ENCODE measurements at places on chromosomes 1 and 21. TPM values are rescaled to one million over a fixed set of nuclear protein-coding genes. Genes with fewer than 3 reads are reported as not detected.

DNA sequence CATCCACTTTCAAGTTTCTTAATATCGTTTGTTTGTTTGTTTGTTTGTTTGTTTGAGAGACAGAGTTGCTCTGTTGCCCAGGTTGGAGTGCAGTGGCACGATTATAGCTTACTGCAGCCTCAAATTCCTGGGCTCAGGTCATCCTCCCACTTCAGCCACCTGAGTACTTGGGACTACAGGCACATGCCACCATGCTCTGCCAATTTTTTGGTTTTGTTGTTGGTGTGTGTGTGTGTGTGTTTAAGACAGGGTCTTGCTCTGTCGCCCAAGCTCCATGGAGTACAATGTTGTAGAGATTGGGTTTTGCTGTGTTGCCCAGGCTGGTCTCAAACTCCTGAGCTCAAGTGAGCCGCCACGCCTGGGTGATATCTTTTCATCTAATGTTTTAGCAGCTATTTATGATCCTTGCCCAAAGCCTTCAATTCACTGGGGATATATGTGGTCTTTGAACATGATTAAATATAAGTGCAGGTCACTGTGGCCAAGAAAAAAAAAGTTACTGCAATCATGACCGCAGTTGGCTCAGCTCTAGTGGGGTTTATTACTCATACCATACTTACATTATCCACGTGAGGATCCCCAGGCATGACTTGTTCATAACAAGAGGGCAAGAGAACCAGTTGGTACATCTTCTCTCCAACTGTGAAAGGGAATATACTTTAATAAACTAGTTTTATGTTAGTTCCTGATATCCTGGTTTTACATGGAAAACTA lies 8.0 kb downstream of the RRP1B start:
- peak; percentile 76 for DNase-seq

The NTNG1 gene
- total RNA-seq, result 8.1 TPM

The CYP4A22 gene
- not detected for total RNA-seq

- DNase-seq, result no peak
Measured at GRCh38 chr1:47759251-47759935, 237.8 kb downstream of the TRABD2B start.

The KIF21B gene
- total RNA-seq, result 5.6 TPM

The PLCH2 gene
- 2.2 TPM for total RNA-seq

DNA sequence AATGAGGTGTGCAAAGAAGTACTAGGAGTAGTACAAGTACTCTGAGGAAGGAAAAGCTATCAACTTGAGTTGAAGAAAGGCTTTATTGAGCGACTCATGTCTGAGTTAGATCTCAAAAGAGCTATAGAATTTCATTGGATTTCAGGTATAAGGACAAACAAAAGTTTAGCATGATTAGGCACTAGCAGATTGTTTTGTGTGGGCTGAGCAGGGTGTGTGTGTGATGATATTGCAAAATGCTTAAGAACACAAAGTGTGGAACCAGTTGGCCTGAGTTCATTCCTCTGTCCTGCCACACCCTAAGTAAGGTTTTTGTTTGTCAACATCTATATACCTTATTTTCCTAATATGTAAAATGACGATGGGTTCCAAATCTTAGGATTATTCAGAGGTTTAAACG lies 158.9 kb downstream of the KCNK2 start:
- DNase-seq, result no peak

DNA sequence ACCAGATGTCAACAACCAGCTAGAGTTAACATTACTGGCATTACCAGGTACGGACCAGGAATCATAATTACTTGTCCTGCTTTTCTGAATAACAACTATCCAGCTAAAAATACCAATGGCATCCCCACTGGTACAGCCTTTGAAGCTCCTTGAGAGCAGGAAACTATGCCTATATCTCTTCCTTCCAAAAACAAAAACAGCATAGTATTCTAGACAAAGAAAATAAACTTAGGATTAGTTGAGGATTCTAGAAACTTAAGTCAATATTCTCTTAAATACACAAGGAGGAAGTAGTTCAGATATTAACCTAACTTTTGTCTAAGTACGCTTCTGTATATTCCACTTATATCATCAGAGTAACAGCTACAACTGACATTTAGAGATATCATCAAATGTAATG lies 3.0 kb downstream of the FUBP1 start:
- no peak for DNase-seq

DNA sequence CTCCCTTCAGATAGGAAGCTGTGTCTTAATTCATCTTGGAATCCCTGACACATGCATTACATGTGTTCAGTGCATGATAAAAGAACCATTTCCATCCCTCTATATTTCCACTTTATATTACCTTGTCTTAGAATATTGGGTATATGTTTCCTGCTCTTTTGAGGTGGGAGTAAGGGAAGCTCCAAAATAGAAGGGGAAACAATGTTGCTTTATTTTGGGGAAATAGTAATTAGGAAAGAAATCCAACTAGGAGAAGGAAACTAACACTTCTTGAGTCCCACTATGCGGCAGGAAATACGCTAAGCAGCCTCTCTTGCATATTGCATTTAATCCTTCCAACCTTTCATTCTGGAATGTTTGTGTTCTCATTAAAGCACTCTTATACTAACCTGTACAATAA lies 89.4 kb upstream of the VAV3 start:
- DNase-seq, result no peak

The FMN2 gene
- total RNA-seq, result 2.4 TPM

- peak; percentile 26 for DNase-seq
Measured at GRCh38 chr1:172533513-172534151, 682 bp downstream of the SUCO start.

- peak; percentile 26 for DNase-seq
Measured at GRCh38 chr1:39720094-39720999, 18.3 kb upstream of the PPIE start.

GRCh38 chr1:201096041-201096461 lies 16.2 kb downstream of the CACNA1S start:
- DNase-seq, result no peak

- no peak for DNase-seq
Measured at GRCh38 chr1:18881642-18882431, 20.5 kb downstream of the ALDH4A1 start.

GRCh38 chr1:109214695-109215623 lies 1.2 kb downstream of the SARS1 start:
- peak; percentile 86 for DNase-seq

- no peak for DNase-seq
Measured at GRCh38 chr1:209829716-209830115, 1.9 kb downstream of the UTP25 start.

DNA sequence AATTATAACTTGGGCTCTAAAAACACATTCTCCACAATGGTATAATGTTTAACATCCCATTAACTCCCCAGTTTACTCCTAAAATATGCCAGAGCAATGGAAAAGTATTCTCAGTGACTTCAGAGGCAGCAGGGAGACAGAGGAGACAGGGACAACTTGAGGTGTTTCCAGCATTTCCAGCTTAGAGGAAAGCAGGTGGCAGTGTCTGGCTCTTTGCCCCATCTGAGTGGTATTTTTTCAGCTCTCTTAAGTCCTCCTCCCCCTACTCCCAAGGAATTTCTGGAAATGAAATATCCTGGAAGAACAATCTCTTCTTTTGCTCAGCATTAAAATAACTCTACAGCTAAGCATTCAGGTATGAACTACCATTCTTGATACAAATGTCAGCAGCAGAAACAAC lies 10.8 kb upstream of the ERMAP start:
- DNase-seq, result no peak

The CNIH3 gene
- total RNA-seq, result 7.7 TPM

- DNase-seq, result no peak
Measured at GRCh38 chr1:42784946-42785693, at the start of gene TMEM269. TMEM269 (plus strand) TSS chr1:42784991; CDS start chr1:42789894, 4,903 bp downstream.

The SPATA21 gene
- total RNA-seq, result not detected

- DNase-seq, result no peak
Measured at GRCh38 chr1:180935326-180936109, 22.8 kb downstream of the KIAA1614 start.

DNA sequence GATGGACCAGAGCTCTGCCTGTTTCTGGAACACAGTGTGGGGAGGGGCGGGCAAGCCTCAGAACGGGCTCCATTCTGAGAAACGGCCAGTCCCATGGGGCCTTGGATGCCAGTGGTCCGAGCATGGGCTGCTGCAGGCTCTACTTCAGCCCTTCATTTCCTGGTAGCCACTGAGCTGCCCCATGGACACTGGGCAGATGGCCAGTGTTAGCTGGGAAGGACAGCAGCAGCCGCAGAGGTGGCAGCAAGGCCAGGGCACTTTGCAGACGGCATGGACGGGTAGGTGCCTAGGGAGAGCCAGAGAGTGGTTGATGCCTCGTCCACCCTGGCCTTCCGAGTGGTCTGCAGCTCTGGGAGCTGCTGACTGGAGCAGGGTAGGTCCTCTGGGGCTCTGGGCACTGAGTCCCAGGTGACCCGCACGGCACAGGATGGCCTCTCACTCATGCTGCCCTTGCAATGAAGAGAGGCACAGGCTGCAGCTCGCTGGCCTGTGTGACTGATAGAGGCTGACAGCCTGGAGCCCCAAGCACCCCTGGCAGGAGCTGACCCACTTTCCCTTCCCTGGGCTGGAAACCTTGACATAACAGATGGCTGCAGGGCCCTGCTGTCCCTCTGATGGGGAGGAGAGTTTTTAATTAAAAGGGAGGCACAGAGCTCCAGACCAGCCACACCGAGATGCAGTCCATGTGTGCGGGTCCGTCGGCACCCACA lies 87.7 kb upstream of the COL6A1 start:
- no peak for DNase-seq

The CNR2 gene
- total RNA-seq, result not detected

The TCP10L gene
- total RNA-seq, result 0.34 TPM

DNA sequence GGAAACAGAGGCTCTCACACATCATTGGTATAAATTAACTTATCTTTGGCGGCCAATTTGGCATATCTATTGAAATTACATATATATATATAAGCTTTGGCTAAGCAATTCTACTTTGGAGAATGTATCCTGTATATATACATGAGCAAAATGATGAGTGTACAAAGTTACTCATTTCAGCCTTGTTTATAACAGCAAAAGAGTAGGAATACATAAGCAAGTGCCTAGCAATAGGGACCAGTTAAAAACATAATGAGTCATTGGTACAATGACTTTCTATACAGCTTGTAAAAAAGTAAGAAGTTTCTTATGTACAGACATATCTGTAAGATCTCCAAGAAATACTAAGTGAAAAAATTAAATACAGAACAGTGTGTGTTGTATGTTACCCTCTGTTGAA lies 190.8 kb downstream of the LTN1 start:
- no peak for DNase-seq

DNA sequence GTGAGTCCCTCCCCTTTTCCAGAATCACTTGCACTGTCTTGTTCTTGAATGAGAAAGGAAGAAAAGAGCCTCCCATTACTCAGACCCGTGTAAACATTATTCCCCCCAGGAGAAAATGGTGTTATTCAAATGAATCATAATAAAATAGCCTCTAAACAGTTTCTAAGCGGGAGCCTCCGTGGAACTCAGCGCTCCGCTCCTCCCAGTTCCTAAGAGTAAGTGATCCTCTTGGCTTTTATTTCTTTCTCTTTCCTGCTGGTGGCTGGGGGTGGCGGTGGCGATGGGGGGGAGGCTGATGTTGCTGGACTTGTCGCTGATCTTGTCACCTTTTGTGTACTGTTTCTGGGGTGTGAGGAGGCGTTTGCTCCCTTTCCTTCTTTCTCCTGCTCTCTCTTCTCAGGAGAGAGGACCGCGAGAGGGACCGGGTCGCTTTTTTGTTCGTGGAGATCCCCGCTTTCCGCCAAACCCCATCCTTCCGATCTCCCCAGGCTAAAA lies 781 bp downstream of the PROX1 start:
- DNase-seq, result peak; percentile 33

- DNase-seq, result peak; percentile 78
Measured at GRCh38 chr1:248828845-248829244, 3.1 kb upstream of the SH3BP5L start.

GRCh38 chr1:214505134-214505533 lies 46.3 kb downstream of the PTPN14 start:
- DNase-seq, result no peak

DNA sequence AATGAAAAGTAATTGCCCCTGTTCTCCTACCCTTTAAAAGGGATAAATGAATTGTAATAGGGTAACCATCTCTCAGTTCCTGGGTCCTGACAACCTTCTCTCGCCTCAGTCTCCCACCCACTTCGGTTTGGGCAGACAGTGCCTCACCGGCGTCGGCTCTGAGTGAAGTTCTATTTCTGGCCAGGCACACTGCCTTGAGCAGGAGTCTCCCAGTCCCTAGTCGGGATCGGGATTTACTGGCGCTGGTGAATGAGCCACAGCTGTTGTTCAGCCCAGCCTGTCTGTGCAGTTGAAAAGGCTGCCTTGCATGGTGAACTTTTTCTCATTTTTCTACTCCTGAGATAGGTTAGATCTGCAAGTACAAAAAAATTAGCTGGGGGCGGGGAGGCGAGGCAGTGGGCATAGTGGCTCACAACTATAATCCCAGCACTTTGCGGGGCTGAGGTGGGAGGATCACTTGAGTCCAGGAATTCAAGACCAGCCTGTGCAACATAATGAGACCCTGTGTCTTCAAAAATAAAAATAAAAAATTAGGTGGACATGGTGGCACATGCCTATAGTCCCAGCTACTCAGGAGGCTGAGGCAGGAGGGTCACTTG lies 7.4 kb downstream of the PLEKHM2 start:
- no peak for DNase-seq

The CASQ2 gene
- 0.11 TPM for total RNA-seq

The FAM3B gene
- not detected for total RNA-seq

The SMCP gene
- not detected for total RNA-seq

The KCND3 gene
- total RNA-seq, result 0.43 TPM

The CD5L gene
- total RNA-seq, result not detected

- DNase-seq, result peak; percentile 97
Measured at GRCh38 chr1:93988634-93989350, 79.6 kb upstream of the GCLM start.

DNA sequence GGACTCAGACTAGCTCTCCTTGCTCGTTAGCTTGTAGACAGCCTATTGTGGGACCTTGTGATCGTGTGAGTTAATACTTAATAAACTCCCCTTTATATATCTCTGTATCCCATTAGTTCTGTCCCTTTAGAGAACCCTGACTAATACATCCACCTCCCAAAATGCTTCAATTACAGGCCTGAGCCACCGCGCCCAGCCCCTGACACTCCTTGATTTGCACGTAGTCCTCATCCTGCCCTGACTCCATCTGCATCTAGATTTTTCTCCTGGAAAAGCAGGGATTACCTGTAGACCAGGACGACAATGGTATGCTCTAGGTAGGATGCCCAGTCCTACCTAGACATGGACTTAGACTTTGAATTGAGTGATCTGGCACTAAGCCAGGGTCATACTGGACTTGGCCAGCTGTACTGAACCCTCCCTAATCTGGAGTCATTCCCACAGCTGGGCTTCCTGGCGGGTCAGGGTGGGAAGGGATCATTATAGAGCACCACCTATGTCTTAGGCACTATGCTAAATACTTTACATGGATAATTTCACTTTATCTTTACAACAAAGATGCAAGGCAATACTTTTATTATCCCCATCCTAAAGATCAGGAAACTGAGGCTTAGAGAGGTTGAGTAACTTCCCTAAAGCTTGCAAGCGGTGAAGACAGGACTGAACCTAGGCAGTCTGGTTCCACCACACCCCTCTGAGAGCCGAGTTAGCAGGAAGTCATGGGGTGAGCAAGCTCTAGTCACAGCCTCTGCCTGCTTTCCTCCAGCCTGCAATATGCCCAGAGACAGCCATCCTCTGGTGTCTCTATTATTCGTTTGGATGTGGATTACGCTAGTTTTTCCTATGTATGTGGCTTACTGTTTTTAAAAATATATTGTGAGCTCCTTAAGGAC lies 89.4 kb downstream of the DTL start:
- DNase-seq, result no peak

The AMY1B gene
- not detected for total RNA-seq

GRCh38 chr1:67921725-67922489 lies 88.6 kb upstream of the GNG12 start:
- DNase-seq, result no peak

The PIGR gene
- not detected for total RNA-seq

The NGF gene
- total RNA-seq, result 12.9 TPM

Measured in astrocyte (in vitro differentiated cells and primary cell).